OCI-LY7 (cell line): ENCODE measurements at places on chromosomes 5 and 9. TPM values are rescaled to one million over a fixed set of nuclear protein-coding genes. Genes with fewer than 3 reads are reported as not detected.

GRCh38 chr5:112711436-112711835 is 26.2 kb upstream of the APC start:
- DNase-seq = no peak

- no peak for DNase-seq
Observed at GRCh38 chr5:172830275-172830799, 3.7 kb upstream of the ERGIC1 start.

GRCh38 chr5:109300367-109300766 is 109.4 kb downstream of the PJA2 start:
- DNase-seq = no peak

- no peak for DNase-seq
Observed at GRCh38 chr5:42396111-42396510, 27.1 kb upstream of the GHR start.

GRCh38 chr9:104974053-104974962 is 46.4 kb upstream of the ABCA1 start:
- DNase-seq = no peak

GRCh38 chr9:91945277-91946085 is 4.5 kb downstream of the ROR2 start:
- DNase-seq = no peak

- DNase-seq = no peak
Observed at GRCh38 chr9:84754881-84755280, 85.4 kb downstream of the NTRK2 start.

DNA sequence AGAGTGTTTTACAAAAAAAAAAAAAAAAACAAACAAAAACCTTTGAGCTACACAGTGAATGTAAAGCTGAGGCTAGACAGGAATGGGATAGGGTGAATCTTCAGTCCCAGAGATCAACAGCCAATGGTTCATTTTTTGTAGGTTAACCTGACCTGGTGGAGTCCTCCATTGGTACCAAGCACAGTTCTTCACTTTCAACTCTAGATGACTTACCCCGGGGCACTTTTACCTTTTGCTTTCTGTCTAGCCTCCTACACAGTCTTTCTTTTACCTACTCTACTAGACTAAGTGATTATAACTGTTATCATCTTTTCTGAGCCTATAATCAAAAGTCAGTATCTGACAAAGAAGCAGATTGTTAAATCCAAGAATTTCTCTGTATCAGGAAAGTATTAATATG is 50.9 kb downstream of the ANXA2R start:
- no peak for DNase-seq

DNA sequence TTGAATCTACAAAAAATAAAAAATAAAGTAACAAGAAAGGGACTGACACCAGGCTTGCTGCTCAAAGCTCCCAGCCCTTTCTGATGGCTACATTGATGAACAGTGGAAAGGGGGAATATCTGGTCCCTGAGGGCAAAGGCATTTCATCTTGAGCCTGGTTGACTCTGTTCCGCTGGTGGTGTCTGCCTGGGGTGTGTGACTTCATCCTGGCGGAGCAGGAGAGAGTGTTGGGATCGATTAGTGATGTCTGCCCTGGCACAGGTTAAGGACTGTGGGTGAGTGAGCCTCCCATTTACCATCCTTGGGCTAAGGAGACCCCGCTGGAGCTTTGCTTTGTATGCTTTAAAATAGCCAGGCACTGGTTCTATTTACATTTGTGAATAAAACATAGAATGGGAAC is 56.9 kb upstream of the ASS1 start:
- no peak for DNase-seq

GRCh38 chr9:89533411-89534095 is 35.6 kb upstream of the SEMA4D start:
- no peak for DNase-seq

GRCh38 chr5:159263569-159263905 is 447 bp downstream of the UBLCP1 start:
- peak; percentile 20 for DNase-seq

- no peak for DNase-seq
Observed at GRCh38 chr5:73816656-73817420, 190.8 kb downstream of the ARHGEF28 start.

DNA sequence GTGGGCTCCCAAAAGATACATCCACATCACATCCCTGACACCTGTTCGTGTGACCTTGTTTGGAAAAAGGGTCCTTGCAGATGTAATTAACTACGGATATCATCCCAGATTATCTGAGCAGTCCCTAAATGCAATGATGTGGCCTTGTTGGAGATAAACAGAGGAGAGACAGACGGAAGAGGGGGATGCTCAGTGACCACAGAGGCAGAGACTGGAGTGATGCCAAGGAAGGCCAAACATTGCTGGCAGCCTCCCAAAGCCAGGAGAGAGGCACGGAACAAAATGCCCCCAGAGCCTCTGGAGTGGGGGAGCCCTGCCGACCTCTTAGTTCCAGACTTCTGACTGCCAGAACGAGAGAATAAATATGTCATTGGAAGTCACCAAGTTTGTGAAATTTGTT is 15.0 kb upstream of the VAV2 start:
- DNase-seq = no peak

GRCh38 chr9:122832194-122832593 is 3.8 kb upstream of the PDCL start:
- DNase-seq = no peak

DNA sequence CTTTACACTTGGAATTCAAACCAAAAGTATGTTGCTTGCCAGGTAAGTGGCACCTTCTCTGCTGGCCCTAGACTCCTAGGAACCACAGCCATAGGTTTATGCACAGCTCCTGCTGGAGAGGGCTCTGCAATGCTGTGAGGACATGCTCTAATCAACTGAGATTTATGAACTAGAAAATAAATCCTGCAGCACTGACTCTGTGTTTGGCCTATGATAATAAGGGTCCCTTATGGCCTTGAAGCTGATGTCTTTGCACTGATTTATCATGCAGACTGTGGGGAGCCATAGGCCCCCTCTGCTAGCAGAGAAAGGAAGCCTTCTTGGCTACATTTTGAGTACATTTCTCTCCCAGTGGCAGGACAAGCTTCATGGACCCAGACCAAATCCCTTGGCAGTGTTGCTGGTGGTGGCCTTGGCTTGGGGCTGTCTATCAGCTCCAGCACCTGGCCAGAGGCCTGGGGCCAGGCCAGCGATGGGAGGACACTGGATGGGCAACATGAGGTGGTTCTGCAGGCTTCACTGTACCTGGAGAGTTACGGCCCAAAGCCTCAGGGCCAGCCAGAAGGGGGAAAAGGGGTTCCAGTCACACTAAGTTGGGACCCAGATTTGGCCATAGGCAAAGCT is 178.0 kb downstream of the SEMA6A start:
- no peak for DNase-seq

DNA sequence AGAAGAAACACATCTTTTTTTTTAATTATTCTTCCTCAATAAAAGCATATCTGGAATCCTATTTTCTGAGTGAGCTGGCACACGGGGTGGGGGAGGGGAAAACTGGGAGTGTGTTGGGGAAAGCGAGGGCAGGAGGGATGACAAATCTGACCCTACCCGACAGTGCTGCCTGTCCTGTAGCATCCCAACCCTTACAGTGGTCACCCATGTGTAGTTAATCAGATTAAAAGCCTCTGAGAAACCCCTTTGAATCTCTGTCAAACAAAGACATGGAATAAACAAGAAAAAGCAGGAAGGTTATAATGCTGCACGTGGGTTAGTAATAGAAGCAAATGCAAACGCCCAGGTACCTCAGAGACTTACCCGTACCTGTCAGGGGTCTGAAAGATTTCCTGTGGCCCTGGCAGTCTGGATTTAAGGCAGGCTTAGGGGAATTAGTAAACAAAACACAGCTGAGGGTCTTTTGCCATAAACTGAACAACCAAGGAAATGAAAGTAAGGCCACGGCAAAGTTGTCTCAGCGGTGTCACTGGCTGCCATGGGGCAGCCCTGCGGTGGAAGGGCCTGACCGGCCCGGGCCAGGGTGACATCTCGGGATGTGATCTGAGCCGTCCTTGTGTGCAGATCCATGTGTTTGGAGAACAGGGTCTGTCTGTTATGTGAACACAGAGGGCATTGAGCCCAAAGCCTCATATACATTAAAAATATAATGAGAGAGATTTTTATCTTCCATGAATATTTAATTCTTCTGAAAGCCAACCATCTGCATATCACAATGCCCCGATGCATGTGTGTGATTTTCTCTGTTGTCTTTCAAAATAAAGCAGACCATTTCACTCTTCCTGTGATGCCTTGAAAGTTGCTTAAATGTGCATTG is 308.2 kb downstream of the ZNF608 start:
- DNase-seq = no peak

DNA sequence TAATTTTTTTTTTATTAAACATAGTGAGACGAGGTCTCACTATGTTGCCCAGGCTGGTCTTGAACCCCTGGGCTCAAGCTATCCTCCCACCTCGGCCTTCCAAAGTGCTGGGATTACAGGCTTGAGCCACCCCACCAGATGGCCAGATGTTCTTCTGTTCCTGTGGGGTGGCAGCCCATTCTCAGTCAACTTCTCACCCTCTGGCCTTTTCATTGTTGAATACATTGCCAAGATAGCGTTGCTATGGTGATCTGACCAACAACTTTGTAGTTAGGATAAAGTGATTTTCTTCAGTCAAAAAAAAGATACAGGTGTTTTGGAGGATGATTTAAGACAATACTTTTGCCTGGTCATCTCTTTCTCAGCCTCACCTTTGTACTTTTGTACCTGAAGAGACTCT is 109.1 kb downstream of the EGFLAM start:
- DNase-seq = no peak

DNA sequence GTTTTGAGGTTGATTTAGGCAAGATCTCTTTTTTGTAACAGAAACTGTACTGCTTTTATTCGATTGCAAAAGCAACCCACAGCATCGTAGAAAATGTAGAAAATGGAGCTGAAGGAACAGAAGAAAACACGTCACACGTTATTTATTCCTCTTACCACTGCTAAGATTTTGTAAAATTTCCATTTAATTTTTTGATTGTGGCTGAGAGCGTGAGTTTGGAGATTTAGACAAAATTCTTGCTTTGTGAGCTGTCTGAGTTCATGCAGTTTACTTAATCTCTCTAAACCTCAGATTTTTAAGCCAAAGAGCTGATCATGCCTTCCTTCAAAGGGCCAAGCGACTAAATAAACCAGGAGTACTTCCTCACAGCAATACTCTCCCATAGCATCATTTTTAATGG is 24.8 kb downstream of the DPYSL3 start:
- DNase-seq = no peak

GRCh38 chr9:116476935-116477381 is 210.1 kb upstream of the TRIM32 start:
- DNase-seq = no peak

- DNase-seq = no peak
Observed at GRCh38 chr9:11874414-11874813, 818.8 kb upstream of the TYRP1 start.

DNA sequence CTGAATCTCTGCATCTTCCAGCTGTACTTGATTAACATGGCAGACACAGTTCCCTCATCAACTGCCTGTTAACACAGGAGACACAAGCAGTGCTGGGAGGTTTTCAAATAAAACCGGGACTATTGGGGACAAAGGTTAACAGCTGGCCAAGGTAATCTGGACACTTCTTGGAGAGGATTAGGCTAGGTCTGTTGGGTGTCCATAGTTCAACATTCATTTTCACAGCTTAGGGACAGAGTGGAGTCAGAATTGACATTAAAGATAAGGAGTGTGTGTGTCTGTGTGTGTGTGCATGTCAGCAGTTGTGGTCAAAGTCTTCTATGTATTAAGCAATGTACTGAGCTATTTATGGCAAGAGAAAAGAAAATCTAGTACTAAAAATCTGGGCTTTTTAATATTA is 216.2 kb downstream of the MED10 start:
- no peak for DNase-seq

DNA sequence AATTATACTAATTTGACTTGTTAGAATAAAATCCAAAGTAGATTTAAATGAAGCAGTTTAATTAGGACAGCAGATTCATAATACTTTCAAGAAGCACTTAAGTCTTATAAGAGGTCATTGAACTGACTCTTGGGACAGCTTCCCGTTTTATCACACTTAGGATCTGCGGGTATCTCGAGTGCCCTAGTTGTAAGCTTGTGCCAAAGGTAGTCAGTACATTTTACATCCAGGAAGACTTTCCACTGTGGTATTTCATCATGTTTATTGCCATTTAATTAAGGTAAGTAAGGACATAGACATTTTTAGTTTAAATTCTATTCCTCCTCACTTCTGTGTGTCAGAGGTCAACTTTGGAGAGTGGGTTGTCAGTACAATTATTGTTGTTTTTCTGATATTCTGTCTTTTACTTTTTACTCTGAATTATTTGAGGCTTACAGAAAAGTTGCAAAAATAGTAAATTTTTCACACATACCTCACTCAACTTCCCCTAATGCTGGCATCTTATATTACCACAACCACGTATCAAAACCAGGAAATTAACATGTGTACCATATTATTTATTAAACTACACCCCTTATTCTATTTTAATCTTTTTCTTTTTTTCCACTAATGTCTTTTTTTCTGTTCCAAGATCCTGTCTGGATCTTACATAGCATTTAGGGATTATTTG is 7.5 kb upstream of the ZNF367 start:
- no peak for DNase-seq

GRCh38 chr5:91146230-91146629 is 236.9 kb downstream of the ARRDC3 start:
- no peak for DNase-seq

GRCh38 chr5:57482671-57483106 is at the start of gene ACTBL2:
TSS of gene ACTBL2 (minus strand) at chr5:57482811. CDS start at chr5:57482707, 104 bp downstream.
- no peak for DNase-seq

DNA sequence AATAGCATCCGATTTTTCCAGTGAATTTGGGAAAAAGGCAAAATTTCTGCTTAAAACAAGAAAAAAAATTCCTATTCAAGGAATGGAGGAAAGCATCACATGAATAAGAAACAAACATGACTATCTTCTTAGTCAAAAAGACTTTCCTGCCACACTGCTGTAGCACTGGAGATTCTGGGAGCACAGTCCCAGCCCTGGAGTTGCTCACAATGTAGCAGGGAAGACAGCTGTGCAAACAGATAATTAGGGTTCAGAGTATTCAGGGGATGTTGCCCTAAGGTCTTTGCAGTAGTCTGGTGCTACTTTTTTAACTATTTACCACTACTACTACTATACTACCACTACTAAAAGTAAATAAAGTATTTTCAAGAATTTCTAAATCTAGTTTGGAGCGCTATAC is 86.5 kb downstream of the BNC2 start:
- DNase-seq = no peak

KCNT1 gene
- not detected in 2 replicates for total RNA-seq

F12 gene
- total RNA-seq = 3.0 and 3.8 TPM in 2 replicates

FAM151B gene
- not detected in 2 replicates for total RNA-seq

PCDHB15 gene
- not detected in 2 replicates for total RNA-seq

ZNF883 gene
- 0.33 TPM in 1 of 2 replicates, not detected in the other for total RNA-seq

PCDHGA7 gene
- 5.6 TPM in 2 replicates for total RNA-seq

NOXA1 gene
- not detected in 2 replicates for total RNA-seq

GCNT4 gene
- not detected in 2 replicates for total RNA-seq

FAM221B gene
- not detected in 2 replicates for total RNA-seq

EXD3 gene
- 20.8 and 27.0 TPM in 2 replicates for total RNA-seq

GFRA3 gene
- not detected in 2 replicates for total RNA-seq

DNAI1 gene
- total RNA-seq = 0.55 and 0.97 TPM in 2 replicates

SLIT3 gene
- total RNA-seq = not detected in 2 replicates

ARID3C gene
- 0.38 and 0.44 TPM in 2 replicates for total RNA-seq
